ENCODE measurements at places on chromosomes 2 and 18. TPM values are rescaled to one million over a fixed set of nuclear protein-coding genes. Genes with fewer than 3 reads are reported as not detected.
A peak's percentile ranks its signal among the peaks of the same experiment; 100 is the strongest.

Gene MTIF2
- total RNA-seq: 108 TPM

GRCh38 chr2:96623116-96623515 lies 15.0 kb downstream of the KANSL3 start:
- no peak for DNase-seq

Gene SATB2
- total RNA-seq: 7.4 TPM

Gene LONRF2
- 12.1 TPM for total RNA-seq

Gene CCDC74B
- total RNA-seq: 2.9 TPM

Gene IL36A
- total RNA-seq: not detected

DNA sequence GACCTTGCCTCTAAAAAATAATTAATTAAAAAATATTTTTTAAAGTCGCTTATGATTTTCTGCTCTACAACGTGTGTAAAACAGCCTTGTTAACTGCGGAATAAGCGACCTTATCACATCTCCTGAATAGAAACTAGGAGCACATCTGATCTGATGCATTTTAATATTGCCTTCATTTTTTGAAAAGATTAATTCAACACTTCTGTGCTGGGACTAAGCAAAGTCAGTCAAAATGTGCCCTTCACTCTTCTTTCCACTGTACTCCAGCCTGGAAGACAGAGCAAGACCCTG lies 12.6 kb downstream of the CLEC4F start:
- no peak for DNase-seq

DNA sequence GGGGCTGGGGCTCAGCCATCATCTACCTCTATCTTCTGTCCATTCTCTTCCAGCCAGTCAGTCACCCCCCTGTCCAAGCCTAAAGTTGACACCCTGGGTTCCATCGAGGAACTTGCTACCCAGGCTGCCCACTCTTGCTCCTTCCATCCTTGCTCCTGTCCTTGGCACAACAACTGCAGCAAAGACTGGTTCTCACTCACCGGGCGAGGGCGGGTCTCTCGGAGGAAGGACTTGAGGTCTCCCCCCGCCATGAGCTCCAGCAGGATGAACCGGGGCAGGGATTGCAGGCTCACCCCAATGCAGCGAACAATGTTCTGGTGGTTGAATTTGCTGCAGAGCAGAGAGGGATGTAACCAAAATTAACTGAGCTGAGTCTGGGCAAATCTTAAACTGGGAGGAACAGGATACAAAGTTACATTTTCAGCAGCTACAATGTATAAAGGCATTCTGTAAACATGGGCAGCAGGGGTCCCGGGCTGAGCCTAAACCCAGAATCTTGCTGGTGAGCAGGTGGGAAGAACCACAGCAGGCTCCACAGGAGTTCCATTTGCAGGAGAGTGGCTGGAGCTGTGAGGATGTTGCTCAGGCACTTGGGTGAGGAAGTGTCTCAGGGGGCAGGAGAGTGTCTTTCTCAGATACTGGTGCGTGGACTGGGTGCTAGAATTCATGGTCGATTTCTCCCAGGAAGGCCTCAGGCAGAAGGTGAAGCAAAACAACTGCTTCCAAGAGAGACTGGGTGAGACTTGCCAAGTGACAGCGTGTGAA lies 105.5 kb downstream of the CLIP4 start:
- DNase-seq: no peak

DNA sequence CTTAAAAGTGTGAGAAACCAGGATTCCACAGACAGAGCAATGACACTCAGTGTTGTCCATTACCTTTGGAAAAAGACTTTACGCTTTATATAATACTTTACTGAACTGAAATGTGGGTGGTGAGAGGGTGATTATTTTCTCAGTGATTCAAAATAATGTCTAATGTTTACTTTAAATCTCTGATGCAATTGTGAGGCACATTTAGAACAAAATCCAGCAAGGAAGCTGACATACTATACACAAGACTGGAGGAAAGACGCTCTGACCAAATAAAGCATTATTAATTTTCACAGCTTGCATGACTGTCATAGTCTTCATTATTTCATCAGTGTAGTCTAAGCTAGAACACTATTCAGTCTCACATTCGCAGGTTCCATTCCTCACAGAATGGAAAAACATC lies 34.1 kb upstream of the STAT1 start:
- no peak for DNase-seq

Gene CRYGD
- not detected for total RNA-seq

- no peak for DNase-seq
These were observed 1.4 kb downstream of the APLF start for GRCh38 chr2:68468801-68469200.

- DNase-seq: no peak
These were observed 62.7 kb upstream of the GATA6 start for GRCh38 chr18:22106536-22107292.

DNA sequence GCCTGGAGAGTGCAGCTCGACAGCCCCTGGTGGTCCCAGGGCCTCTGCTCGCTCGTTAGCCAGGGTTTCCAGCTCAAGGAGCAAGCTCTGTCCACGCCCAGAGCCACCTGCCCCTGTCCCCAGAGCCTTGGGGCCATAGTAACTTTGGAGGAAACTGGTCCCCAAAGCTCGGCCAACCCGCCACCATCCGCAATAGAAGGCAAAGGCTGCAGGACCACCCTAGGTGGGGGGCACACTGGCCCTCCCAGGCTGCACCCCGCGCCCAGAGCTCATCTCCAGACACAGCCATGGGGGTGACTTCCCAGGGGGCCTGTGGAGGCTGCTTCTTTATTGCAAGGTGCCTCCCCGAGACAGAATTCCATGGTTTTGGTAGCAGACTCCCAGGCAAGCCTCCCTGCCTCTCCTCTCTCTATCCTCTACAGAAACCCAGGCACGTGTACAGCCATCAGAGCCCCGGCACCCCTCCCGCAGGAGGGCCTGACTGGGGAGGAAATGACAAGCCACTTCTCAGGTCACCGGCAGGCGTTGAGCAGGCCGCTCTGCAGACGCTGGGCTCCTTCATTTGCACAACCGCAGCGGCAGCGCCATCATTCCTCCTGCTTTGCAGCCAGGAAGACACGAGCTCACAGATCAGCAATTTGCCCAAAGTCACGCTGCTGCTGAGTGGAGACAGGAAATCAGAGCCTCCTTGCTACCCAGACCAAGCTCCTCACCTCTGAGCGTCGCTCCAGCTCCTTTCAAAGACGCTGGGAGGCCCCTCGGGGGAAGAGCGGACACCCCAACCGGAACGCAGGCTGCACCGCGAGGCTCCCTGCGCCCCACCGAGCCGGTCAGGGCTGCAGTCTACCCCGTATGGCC lies 80.2 kb downstream of the NDUFA10 start:
- DNase-seq: no peak

GRCh38 chr18:22606563-22607283 lies 189.0 kb upstream of the CTAGE1 start:
- DNase-seq: no peak

DNA sequence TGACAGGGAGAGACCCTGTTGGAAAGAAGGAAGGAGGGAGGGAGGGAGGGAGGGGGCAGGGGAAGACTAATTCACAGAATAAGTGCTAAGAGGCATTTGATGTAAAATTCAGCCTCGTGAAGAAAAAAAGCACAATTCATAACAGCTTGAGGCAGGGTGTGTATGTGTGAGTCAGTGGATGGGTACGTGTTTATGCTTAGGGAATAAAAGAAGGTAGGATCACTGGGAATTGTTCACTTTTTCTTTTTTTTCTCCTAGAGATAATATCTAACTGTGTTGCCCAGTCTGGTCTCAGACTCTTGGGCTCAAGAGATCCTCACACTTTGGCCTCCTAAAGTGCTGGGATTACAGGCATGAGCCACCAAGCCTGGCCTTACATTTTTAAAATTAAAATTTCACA lies 39.2 kb downstream of the WDR33 start:
- DNase-seq: no peak

DNA sequence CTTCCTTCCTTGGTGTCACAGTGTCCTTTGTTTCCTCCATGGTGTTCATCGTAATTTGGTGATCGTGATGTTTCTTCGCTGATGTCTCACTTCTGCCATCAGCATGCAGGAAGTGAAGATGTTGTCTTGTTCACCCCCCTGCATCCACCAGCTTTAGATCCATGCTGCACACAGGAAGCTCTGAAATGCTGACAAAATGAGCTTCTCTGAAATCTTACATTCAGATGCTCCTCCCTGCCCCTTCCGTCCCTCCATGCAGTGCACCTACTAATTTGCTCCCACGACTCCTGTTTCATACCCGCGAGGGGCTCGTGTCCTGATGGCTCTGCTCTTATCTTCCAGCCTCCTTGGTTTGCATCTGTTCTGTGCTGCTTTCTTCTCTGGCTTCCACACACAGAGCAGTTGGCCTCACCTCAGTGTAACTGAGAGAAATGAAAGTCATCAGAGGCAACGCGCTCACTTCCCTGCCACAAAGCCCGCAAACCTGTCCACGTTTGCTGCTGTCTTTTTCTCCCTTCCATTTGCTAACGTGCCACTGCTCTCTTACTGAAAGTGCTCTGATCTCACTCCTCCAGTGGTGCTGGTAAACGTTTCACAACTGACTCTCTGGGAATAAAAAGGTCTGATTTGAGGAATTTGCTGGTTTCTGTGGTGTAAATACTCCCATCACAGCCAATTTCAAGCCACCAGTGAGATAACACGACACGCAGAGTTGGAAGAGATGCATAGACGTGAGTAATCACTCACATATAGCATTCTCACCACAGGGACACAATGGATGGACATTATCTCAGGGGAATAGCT lies 41.0 kb upstream of the MGAT4A start:
- no peak for DNase-seq

Gene B3GNT7
- 21.5 TPM for total RNA-seq

GRCh38 chr2:61793389-61793836 lies 60.4 kb downstream of the FAM161A start:
- DNase-seq: peak; percentile 75

GRCh38 chr2:122875091-122875865 lies 1119.8 kb downstream of the TSN start:
- no peak for DNase-seq

GRCh38 chr18:46668694-46669093 lies 11.7 kb upstream of the LOXHD1 start:
- DNase-seq: no peak

Gene TDRD15
- 0.16 TPM for total RNA-seq

Gene PMS1
- total RNA-seq: 13.6 TPM

DNA sequence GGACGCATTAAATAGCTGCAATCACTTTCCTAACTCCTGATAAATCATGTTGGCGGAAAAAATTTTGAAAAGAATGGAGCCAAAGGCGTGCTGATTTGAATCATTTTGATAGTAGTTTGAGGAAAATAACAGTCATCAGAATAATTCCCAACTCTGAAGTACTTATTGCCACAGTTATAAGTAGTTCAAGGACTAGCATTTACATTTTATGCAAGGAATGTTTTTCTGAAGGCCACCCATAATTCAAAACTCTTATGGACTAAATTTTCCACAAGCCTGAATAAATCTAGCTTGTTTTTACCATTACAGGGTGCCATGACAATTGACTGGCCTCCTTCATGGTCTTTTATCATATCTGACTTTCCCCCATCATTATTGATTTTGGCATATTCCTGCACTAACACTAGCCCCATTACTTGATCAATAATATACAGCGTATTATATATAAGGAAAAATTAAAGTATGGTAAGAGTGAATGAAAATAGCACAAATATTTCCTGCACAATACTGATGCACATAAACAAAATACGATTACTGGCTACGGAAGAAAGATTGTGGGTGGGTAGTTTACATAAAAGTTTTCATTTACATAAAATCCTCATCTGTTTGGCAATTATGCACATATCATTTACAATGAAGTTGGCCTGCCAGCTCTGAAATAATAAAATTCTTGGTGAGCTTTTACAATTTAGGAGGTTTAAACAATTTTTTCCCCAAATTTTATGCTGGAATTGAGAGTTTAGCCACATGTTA lies 334.6 kb downstream of the ARL6IP6 start:
- DNase-seq: no peak

DNA sequence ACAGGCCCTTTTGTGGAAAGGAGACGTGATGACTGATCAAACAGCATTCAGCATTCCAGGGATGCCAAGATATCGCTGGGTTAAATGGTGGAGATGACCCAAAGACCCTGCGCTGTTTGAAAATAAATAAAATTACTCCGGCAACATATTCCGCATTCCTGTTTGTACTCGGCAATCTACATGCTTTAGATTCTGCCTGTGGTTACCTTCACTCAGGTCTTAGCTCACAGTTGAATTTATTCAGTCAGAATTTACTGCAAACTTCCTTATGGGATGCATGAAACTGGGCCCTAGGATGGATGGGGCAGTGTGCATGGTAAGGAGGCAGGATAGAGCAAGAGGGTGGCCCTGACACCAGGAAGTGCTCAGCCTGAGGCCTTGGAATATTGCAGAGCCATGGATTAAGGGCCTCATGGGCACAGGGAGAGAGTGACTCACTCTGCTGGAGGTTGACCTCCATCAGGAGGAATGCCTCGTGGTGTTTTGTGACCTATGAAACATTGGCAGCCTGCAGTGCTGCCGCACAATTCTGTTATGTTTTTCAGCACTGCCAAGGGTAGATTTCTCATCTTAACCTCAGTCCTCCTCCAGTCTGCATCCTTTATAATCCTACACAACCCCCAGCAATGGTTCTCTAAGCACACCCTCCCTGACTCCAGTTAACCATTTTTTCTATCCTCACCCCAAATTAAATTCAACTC lies 321.4 kb downstream of the IRS1 start:
- DNase-seq: peak; percentile 68

Gene HDLBP
- total RNA-seq: 582 TPM

DNA sequence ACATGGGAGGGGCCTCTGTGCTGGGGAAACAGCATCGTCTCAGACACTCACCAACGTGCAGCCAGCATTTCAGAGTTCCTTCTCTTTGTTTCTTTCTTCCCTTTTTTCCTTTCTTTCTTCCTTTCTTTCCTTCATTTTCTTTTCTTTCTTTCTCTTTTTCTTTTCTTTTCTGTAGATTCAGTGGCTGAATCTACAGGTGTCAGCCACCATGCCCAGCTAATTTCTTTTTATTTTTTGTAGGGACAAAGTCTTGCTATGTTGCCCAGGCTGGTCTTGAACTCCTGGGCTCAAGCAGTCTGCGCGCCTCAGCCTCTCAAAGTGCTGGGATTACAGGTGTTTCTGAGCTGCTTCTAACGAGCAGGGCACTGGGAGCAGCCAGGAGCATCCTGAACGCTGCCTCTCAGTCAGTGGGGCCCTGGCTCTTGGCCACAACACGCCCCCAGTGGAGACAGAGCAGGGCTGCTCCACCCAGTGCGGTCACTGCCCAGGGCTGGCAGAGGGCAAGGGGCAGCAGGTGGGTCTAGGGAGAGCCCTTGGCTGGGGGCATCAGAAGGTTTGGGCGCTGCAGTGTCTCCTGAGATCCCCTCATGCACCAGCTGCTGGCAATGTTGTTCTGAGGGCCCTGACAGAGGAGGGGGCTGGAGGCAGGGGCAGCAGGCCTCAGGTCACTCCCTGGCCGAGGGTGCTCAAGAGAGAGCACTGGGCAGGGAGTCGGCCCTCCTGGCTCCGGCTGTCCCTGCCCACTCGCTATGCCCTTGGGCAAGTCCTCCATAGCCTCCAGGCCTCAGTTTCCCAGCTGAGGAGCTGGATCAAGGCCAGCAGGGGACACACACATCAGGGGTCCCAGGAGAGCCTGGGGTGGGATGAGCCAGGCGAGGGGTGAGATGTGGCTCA lies 4.7 kb upstream of the KLHL30 start:
- no peak for DNase-seq

GRCh38 chr2:118185210-118186109 lies 97.2 kb downstream of the INSIG2 start:
- DNase-seq: no peak

Measured in SK-MEL-5 (cell line).